Stimulated activated CD4-positive, alpha-beta T cell treated with anti-CD3 and anti-CD28 coated beads, Interleukin-12 subunit alpha, Interleukin-12 subunit beta, amount 100 ng/mL, for 4 hours (primary cell): ENCODE measurements at places on chromosomes 11 and 22.

- no peak for DNase-seq
These were observed 133.5 kb downstream of the COMMD9 start for GRCh38 chr11:36155770-36156160.

- DNase-seq: no peak
These were observed 441.3 kb upstream of the API5 start for GRCh38 chr11:42870480-42870879.

GRCh38 chr22:32144496-32145274 is 14.4 kb downstream of the C22orf42 start:
- no peak for DNase-seq

GRCh38 chr11:121808096-121808495 is 307.9 kb downstream of the BLID start:
- no peak for DNase-seq

DNA sequence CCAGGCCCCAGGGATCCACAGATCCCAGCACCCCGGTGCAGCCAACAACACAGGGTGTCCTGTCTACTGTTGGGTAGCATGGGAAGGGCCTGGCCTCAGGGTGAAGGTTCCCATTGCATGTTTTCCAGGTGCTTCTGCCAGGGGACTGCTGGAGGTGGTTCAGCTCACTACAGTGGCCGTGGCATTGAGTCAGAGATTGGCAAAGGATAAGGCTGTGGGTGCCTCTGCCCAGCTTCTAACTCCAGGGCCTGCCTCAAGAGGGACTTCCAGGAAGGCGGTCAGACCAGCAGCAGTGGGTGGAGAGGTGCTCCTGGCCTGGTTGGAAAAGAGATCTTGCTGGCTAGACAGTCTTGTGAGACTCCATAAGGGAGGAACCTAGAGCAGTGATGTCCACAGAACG is 20.9 kb downstream of the CSNK1E start:
- DNase-seq: no peak

DNA sequence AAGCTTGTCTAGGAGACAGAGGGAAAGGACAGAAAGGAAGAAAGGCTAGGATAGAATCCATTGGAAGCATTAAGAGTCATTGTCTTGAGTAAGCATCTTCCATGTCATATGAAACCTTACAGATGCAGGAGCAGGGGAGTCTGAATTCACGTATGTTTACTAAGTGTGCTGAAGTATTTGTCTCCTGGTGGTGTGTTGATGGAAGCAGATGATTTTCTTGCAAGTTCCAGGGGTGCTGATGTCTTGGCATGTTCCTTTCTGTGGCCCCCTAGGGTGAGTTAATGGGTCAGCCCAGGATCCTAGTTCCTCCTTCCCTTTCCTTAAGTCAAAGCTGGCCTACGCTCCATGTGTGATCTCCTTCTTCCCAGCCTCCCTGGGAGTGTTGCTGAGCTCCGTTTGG is 110.2 kb downstream of the TEAD1 start:
- DNase-seq: no peak

DNA sequence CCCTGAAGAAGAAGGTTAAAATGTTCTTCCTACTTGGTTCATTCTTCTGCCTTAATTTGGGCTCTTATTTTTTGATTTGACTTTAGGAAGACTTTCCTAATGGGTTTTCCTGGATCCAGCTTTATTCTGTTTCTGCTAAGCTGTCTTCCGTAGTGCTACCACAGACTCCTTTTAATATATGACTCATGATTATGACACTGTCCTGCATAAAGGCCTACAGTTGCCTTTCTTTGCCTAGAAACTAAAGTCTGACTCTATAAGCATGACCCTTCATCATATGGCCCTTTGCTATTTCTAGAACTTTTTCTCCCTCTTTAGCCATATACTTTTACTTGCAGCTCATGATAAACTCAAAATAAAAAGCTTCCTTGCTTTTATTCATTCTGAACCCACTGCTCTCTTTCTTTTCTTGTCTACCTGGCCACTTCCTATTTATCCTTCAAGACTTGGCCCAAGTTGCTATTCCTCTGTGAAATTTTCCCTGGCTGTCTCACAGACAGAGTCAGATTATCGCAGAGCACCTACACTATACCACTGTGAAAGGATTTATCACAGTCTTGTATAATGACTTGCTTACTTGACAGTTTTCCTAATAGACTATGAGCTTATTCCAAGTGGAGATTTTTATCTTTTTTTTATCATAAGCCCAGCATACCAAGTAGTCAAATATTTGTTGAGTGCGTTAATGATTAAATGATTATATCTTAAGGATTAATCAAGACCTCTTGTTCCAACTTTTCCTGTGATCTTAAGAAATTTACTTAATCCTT is 24.7 kb downstream of the TBCEL start:
- no peak for DNase-seq

- DNase-seq: no peak
These were observed 85.0 kb upstream of the RCN1 start for GRCh38 chr11:32005786-32006416.

GRCh38 chr11:762421-763072 is 14.7 kb downstream of the GATD1 start:
- DNase-seq: no peak
